ENCODE measurements at places on chromosomes 12 and 14. TPM values are rescaled to one million over a fixed set of nuclear protein-coding genes. Genes with fewer than 3 reads are reported as not detected.
A peak's percentile ranks its signal among the peaks of the same experiment; 100 is the strongest.

The GUCY2C gene
- 0.48 TPM for total RNA-seq

DNA sequence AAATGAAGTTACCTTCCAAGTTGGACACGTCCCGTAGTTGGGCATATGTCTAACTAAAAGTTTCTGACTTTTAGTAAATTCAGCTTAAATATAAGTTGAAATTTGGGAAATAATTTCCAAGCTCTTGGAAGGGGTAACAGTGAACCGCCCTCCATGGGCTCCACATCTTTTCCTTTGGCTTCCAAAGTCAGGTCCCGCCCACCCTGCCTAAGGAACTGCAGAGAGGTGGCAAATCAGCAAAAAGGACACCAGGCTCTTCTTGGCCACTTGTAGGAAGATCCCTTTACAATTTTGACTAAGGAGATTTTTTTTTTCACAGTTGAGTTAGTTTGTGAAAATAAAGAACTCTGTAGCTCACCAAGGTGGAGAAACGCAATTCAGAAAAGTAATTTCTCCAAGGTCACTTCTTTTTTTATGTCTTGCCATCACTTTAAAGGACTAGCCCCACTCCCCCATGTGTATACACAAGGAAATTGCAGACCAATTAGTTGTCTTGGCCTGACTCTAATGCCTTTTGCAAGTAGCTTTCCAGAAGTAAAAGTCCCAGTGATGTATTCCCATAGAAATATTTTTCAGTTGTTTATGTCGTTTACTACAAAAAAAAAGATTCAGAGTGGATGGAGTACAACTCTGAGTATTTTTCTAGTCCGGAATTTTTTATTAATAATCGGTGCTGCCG lies 181.2 kb downstream of the PELI2 start:
- H3K36me3 ChIP-seq: no peaks in the 10 kb centered on the region
- H3K4me3 ChIP-seq: no peak overlapping the region
- H3K27ac ChIP-seq: no peak overlapping the region
- no peaks in the 10 kb centered on the region for H3K27me3 ChIP-seq

DNA sequence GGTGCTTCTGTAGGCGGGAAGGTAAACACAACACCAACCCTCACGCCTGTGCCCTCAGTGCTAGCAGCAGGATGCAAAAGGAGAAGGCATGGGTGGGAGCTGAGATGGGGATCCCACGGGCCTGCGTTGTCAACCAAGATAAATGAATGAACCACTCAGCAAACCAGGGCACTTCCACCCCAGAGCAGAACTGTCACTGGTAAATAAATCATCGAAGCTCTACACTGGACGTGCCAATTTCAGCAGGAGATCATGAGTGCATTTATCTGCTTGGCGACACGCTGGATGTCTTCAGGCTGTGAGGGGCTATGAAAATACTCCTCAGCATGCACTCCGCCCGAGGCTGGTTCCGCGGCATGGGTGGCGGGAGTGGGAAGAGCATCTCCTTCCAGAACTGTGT lies 33.2 kb downstream of the HSPB8 start:
- no peak overlapping the region for H3K4me3 ChIP-seq

GRCh38 chr14:20998674-20999366 lies at the start of gene SLC39A2:
Gene SLC39A2 (plus strand): TSS chr14:20999293. CDS start chr14:20999447, 154 bp downstream.
- no peak within 1 kb of the TSS for H3K4me3 ChIP-seq
- H3K27me3 ChIP-seq: no peaks in the 10 kb centered on the region
- peaks cover 26% of the 10 kb centered on the region for H3K36me3 ChIP-seq
- DNase-seq: no peak
- no peak within 1 kb of the TSS for H3K27ac ChIP-seq

The ARHGDIB gene
- 503 TPM for total RNA-seq

The TMEM119 gene
- not detected for total RNA-seq

DNA sequence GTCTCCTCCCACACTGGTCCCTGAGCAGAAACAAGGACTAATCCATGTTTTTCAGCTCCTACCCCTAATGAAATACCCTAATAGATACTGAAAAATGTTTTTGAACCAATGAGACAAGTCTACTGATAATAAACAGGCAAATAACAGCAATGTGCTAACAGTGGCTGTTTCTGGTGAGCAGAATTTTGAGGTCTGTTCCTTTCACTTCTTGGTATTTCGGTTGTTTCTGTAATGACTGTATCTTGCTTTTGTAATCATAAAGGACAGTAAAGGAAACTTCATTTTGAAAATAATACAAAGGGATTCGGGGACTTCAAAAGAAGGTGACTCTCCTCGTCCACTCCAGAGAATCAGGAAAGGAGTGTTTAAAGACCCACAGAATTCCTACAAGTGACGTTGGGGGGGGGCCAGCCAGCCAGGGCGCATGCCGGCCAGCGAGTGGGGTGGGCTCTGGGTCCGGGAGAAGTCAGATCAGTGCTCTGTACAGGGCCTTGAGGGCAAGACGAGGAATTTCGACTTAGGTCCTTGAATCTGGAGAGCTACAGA lies 1.1 kb upstream of the CD9 start:
- no peaks in the 10 kb centered on the region for H3K36me3 ChIP-seq
- no peak for DNase-seq
- no peak overlapping the region for H3K27ac ChIP-seq
- no peaks in the 10 kb centered on the region for H3K4me1 ChIP-seq

DNA sequence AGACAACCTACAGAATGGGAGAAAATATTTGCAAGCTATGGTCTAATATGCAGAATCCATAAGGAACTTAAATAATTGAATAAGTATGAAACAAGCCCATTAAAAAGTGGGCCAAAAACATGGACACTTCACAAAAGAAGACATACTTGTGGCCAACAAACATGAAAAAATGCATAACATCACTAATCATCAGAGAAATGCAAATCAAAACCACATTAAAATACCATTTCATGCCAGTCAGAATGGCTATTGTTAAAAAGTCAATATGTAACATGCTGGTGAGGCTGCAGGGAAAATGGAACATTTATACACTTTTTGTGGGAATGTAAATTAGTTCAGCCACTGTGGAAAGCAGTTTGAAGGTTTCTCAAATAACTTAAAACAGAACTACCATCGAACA lies 945.4 kb upstream of the FLRT2 start:
- peaks cover 22% of the 10 kb centered on the region for H3K4me1 ChIP-seq
- DNase-seq: no peak
- no peaks in the 10 kb centered on the region for H3K27me3 ChIP-seq
- no peaks in the 10 kb centered on the region for H3K36me3 ChIP-seq
- no peak overlapping the region for H3K4me3 ChIP-seq

- H3K27me3 ChIP-seq: no peaks in the 10 kb centered on the region
- no peaks in the 10 kb centered on the region for H3K36me3 ChIP-seq
- no peak overlapping the region for H3K4me3 ChIP-seq
- no peak overlapping the region for H3K27ac ChIP-seq
These were observed 25.1 kb upstream of the WNK1 start for GRCh38 chr12:727321-727720.

GRCh38 chr12:123433615-123434014 lies 2.9 kb downstream of the RILPL2 start:
- DNase-seq: no peak
- no peak overlapping the region for H3K27ac ChIP-seq
- no peak overlapping the region for H3K4me3 ChIP-seq
- peaks cover 11% of the 10 kb centered on the region for H3K4me1 ChIP-seq
- no peaks in the 10 kb centered on the region for H3K36me3 ChIP-seq

DNA sequence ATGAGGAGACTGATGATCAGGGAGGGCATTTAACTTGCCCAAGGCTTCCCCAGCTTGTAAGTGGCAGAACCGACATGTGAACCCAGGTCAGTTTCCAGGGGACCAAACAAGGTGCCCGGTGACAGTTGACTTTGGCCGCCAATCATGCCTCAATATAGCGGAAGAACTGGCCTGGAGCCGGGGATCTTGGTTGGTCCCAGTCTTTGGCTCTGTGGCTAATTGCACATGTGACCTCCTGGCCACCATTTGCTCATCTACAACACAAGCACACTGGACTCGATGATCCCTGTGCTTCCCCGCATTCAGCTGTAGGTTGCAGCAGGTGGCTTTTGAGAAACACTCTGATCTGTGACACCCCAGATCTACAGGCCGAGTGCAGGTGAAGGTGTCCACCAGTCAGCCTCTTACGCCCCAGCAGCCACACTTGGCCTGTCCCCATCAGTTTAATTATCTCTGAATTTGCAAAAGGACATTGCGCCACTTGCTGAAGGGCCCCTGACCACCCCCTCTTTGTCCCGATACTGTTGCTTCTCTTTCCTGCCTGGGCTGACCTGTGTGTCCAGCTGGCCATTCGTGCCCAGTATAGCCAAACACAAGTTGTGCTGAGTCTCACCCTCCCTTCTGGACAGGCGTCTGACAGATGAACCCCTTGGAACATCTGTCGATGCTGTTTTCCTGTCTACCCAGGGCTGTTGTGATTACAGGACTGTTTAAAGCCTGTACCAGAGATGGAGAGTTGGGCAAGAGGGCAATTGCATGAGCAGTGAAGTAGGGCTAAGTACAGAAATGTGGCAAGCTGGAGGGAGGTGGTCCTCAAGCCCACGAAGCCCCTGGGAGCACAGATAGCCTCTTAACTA lies 14.1 kb downstream of the ACACB start:
- H3K36me3 ChIP-seq: no peaks in the 10 kb centered on the region
- no peak overlapping the region for H3K4me3 ChIP-seq
- no peak overlapping the region for H3K27ac ChIP-seq
- DNase-seq: no peak
- H3K27me3 ChIP-seq: no peaks in the 10 kb centered on the region

The C12orf42 gene
- total RNA-seq: not detected

GRCh38 chr14:60845523-60845922 lies 111.0 kb downstream of the MNAT1 start:
- peak overlapping the region; percentile 51 for H3K4me3 ChIP-seq
- DNase-seq: peak; percentile 92
- H3K36me3 ChIP-seq: peaks cover 42% of the 10 kb centered on the region
- H3K27me3 ChIP-seq: no peaks in the 10 kb centered on the region
- H3K27ac ChIP-seq: peak overlapping the region; percentile 97
- peaks cover 57% of the 10 kb centered on the region for H3K4me1 ChIP-seq

DNA sequence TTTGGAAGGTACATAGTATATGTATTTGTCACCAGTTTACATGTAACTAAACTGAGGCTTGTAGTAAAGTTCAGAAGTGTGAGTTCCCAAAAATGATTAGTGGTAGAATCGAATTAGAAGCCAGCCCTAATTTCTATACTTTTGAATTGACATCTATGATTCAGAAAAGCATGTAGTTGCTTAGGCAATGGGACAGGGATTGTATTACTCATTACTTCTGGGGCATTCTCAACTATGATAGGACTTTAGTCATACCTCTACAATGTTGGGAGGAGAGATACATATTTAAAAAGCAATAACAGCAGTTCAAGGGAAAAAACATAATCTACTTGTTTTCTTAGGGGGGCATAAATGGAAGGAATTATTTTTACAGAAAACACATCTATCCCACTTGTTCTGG lies 277.9 kb upstream of the E2F7 start:
- no peak overlapping the region for H3K4me3 ChIP-seq
- H3K4me1 ChIP-seq: no peaks in the 10 kb centered on the region
- DNase-seq: no peak
- H3K27ac ChIP-seq: no peak overlapping the region

GRCh38 chr12:6963791-6964413 lies 6.6 kb downstream of the PHB2 start:
- H3K27ac ChIP-seq: peak overlapping the region; percentile 58
- no peaks in the 10 kb centered on the region for H3K27me3 ChIP-seq
- no peak for DNase-seq
- no peak overlapping the region for H3K4me3 ChIP-seq
- peaks cover 65% of the 10 kb centered on the region for H3K4me1 ChIP-seq

DNA sequence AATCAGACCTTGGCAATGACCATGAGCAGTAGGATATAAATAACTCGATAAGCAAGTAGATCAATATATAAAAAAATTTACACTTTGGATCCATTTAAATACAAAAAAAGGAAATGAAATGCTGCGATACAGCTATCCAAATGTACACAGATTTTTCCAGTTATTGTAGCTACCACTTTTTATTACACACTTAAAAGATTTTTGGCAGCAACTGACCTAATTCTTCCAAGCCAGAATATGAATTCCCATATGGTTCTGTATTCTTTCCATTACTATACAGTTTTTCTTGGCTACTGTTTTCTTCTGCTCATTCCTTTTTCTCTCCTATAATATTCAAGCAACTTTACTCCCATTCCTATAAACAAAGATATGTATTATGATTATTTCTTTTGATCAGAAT lies 52.2 kb downstream of the TMTC1 start:
- no peaks in the 10 kb centered on the region for H3K27me3 ChIP-seq
- H3K4me1 ChIP-seq: no peaks in the 10 kb centered on the region
- no peak for DNase-seq
- no peaks in the 10 kb centered on the region for H3K36me3 ChIP-seq
- H3K4me3 ChIP-seq: no peak overlapping the region
- H3K27ac ChIP-seq: no peak overlapping the region

DNA sequence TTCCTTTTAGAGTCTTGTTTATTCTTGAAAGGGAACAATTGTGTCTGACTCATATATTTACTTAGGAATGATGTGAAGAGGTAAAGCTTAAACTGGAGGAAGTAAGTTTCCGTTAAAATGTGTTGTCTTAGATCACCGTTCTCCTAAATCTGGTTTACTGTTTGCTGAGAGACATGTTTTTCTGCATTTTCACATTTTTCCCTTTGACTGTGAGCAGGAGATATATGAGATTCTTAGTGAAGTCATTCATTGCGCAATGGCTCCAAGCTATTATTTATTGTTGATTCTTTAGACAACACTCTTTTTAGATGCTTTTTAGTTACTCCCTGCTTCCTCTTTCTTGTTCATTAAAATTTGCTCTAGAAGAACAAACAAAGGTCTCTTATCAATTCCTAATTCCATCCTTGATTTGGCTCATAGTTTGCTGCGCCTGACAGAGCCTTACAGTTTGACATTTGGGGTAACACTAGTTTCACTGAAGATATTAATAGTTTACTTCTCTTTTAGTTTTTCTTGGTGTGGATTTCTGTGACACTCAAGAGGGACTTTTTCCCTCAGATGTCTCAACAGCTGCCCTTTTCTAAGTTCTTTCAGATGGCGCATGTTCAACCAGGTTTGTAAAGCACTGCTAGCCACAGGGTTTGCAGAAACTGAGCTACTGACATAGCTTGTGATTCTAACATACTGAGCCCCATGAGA lies 11.4 kb downstream of the CLECL1 start:
- H3K4me3 ChIP-seq: no peak overlapping the region
- no peaks in the 10 kb centered on the region for H3K27me3 ChIP-seq
- no peak for DNase-seq
- peaks cover 4% of the 10 kb centered on the region for H3K4me1 ChIP-seq

GRCh38 chr12:113244047-113244460 lies 22.8 kb downstream of the TPCN1 start:
- H3K4me3 ChIP-seq: no peak overlapping the region
- no peak overlapping the region for H3K27ac ChIP-seq
- DNase-seq: no peak
- peaks cover 4% of the 10 kb centered on the region for H3K36me3 ChIP-seq

DNA sequence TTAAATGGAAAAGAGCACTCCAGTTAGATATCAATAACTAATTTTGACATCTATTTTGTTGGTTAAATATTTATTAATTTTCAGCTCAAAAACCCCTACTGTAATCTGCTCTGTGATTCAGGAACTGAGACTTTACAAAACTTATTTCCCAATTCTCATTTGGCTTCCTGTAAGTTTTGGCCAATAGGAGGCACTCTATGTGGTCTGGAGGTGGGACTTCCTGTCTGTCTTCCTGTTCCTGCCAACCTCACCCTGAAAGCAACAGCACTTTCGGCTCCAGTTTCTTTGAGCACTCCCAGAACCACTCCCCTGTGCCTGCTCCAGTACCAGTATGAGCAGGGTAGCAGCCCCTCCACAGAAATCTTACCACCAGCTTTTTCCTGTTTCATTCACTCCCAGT lies 1027.0 kb downstream of the VRK1 start:
- H3K4me3 ChIP-seq: no peak overlapping the region
- no peaks in the 10 kb centered on the region for H3K4me1 ChIP-seq
- H3K27ac ChIP-seq: no peak overlapping the region
